ENCODE measurements at places on chromosomes 6 and 20. TPM values are rescaled to one million over a fixed set of nuclear protein-coding genes. Genes with fewer than 3 reads are reported as not detected.

The PRND gene
- polyA plus RNA-seq: not detected

The NOTCH4 gene
- polyA plus RNA-seq: 0.28 TPM

- DNase-seq: no peak
Measured at GRCh38 chr20:1118004-1118335, 432 bp upstream of the PSMF1 start.

DNA sequence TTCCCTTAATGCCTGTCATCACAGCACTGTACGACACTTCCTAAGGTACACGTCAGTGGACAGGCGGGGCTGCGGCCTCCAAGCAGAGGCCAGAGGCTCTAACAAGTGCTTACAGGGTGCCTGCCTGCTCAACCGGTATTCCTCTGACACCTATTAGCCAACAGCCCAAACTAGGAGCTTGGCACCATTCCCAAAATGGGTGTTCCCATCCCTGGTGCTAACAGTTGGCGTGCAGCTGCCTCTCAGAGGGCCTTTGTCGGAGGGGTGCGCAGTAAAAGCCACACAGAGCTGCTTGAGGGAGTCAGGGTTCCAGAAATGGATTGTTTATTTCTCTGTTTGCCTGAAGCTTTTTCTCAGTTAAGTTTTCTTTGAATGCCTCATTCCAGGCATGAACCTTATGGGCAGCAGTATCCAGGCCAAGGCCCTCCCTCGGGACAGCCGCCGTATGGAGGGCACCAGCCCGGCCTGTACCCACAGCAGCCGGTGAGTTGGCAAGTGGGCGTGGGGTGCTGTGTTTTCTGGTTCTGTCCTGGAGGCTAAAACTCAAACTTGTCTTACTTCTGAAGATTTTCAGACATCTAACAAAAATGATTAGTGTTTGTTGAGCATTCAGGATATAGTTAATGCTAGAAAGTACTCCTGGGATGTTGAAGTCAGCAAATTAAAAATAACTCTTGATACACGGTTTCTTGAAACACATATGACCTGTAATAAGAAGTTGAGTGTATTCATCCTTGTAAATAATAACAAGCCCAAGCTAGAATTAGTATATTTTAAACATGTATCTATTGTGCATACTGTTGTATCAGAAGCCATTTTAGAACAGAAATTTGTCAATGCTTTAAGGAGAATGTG is 124.7 kb downstream of the TMEM242 start:
- no peak for DNase-seq

DNA sequence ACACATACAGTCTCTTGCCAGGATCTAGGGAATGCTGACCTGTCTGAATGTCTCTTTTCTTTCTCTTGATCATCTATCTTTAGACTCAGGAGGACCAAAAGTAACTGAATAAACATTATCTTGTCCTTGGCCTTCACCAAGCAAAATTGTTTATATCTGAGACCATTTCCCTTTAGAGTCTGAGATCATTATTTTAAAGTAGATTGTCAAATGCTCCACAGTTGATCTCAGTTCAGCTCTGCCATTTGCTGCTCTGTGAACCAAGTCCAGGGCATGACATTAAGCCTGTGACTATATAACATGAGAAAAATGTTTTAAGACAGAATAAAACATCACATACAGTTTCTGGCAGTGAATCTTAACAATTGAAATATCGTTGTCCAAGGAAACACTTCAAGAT is 148.3 kb upstream of the NRSN1 start:
- DNase-seq: no peak

- no peak for DNase-seq
Measured at GRCh38 chr20:45935416-45936046, 1.0 kb downstream of the PCIF1 start.

DNA sequence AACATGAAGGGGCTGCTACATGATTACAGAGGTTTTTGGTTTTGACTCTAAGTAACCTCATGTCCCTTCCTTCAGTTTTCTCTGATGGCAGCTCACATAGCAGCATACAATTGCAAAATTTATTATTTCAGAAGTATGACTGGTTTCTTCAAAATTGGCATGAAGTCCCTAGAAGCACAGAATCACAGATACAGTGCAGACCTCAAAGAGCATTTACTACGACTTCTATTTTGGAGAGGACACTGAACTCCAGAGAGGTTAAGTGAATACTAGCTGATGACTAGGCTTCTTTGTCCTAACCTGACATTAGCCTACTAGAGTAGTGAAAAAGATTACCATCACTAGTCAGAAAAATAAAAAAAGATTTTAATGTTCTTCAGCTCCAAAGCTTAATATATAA is 664.3 kb downstream of the RFPL4B start:
- no peak for DNase-seq

GRCh38 chr6:139852488-139853140 is 478.2 kb upstream of the CITED2 start:
- DNase-seq: no peak

DNA sequence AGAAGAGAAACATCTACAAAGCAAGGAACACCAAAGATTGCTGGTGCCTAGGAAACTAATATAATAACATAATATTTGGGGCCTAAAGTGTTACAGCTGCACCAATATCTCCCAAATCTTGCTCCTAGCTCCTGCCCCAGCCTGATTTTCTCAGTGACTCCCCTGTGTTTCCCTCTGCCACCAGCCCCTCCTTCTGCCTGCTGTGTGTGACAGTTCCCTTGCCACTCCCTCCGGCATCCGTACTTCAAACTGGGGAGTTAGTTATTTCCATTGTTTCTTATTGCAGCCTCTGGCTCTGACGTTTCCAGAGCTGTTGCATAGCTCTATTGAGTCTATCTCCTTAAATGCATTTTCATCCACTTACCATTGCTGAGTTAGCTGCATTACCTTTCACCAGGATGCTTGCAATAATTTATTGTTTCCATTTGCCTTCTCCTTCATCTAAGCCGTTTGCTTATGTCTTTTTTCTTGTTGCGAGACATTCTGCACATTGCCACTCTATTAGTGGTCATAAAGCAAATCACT is 43.1 kb downstream of the ESR1 start:
- DNase-seq: no peak

DNA sequence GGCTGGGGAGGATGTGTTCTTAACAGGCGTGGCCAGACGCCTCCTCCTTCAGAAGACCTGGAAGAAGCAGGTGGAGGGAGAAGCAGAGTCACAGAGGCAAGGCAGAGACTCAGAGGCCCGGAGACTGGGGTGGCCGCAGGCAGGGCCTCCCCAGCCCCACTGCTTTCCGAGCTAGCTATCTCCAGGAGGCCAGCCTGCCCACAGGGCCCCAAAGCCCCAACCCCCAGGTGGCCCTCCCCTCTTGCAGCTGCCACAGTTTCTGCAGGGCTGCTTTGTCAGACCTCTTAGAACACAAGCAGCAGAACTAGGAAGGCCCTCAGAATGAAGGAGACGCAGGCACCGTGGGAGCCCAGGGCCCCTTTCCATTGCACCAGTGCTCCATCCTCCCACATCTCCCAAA is 69.0 kb upstream of the MLN start:
- no peak for DNase-seq

The TUBB2B gene
- 0.08 TPM for polyA plus RNA-seq

DNA sequence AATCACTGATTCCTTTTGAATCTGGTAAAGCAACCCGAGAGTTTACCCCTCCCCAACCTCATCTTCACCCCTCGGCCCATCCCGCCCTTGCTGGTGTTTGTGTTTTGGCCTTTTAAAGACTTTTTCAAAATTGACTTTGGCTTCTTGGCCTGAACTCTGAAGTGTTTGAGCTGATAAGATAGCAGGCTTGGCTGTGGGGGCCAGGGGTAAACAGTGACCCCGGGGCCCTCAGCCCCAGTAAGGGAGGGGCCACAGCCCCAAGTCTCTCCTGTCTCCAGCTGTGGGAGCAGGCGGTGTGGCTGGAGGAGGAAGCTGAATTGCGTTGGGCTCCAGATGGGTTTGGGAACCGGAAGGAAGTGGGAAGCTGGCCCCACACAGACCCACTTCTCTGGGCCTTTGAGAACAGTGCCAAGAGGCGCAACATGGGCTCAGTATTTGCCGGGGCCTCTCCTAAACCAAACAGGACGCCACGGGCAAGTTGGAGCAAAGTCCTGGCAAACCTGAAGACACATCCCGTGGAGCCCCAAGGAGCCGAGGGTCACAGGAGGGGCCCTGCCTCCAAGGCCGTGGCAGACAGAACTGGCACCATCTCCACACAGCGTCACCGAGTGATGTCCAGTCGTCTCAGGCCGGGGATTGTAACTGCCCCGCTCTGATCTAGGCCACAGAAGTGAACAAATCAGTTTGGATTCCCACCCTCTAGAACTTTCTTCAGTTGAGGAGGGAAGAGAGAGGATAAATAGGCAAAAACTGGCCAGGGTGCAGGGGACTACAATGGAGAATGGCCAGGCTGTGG is 54.3 kb upstream of the PTPN1 start:
- no peak for DNase-seq

GRCh38 chr6:151121900-151122299 is 117.9 kb upstream of the AKAP12 start:
- DNase-seq: no peak

DNA sequence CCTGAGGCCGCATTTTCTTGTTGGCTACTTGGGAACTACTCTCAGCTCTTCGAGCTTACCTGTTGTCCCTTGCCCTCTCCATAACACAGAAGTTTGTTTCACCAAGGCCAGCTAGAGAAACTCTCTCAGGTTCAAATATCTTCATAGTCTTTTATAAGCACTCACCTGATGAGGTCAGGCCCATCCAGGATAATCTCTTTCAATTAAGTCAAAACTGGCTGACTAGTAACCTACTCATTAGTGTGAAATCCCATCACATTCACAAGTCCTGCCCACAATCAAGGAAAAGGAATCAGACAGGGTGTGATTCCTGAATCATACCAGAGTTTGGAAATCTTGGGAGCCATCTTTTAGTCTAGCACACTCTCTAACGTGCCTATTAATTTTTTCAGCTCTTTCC is 195.2 kb upstream of the HS3ST5 start:
- DNase-seq: no peak

DNA sequence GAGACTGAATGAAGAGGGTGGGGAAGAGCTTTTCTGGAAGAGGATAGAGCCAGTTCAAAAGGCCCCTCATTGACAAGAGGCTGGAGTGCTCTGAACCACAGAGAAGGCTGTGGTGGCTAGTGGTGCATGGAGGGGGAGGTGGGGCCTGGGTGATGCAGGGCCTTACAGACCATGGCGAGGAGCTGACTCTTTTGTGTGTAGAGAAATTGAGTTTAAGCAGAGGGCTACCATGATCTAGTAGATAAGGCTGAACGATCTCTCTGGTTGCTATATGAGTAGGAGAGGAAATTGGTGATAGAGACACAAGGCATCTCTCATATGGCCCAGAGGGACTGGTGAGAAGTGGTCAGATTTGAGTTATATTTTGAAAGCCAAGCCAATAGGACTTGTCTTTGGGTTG is 137.6 kb downstream of the UST start:
- DNase-seq: no peak

The WFDC10B gene
- not detected for polyA plus RNA-seq

GRCh38 chr20:20603339-20603990 is 109.0 kb downstream of the RALGAPA2 start:
- DNase-seq: no peak

GRCh38 chr20:48698507-48699267 is 129.1 kb downstream of the PREX1 start:
- DNase-seq: no peak

DNA sequence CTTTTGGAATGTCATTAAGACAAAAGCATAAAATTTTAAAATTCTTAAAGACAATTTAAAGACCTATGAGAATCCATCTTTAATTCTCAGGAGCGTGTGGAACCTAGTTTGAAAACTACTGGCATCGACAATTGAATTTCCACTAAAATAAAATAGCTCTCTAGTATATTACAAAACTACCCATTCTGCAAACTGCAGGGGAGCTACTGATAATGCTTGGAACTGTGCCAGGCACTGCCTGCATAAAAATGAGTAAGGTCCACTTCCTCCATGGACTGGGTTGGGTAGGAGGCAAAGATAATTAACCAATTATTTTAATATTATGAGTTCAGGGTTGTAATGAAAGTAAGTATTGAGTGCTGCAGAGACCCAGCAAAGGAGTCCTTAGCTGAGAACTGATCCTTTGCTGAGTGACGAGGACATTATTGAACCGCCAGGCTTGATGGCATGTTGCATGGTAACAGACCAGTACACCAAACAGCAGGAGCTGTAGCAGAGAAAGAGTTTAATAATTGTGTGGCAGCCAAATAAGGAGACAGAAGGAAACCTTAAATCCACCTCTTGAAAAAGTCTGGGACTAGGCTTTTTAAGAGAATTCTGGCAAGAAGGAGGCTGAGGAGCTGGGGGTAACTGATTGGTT is 261.3 kb downstream of the ESR1 start:
- DNase-seq: no peak

DNA sequence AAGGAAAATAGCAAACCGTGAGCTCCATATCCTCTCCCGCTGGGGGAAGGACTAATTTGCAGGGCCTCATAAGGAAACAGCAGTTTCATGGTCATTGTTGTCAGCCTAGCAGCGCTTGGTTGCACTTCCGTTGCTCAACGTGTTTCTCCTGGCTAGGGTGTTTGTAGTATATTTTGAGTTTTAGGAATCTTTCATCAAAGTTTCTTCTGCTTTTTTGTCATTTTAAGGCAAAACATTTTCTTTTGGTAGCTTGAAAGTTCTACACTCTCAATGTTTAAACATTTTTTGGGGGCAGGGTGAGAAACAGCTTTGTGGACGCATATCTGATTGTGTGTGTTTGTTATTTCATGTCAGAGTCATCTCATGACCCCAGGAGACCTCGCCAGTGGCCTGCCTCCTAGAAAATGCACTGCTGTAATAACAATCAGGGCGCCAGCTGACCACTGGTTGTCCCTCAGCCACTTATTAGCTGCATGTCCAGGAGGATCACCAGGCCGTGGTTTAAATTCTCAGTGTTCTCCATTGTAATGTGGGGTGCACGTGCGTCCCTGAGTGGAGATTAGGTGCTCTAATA is 20.6 kb downstream of the JARID2 start:
- no peak for DNase-seq

GRCh38 chr20:38227420-38228360 is 32.8 kb downstream of the KIAA1755 start:
- DNase-seq: no peak

- no peak for DNase-seq
Measured at GRCh38 chr6:159099961-159100360, 55.2 kb upstream of the TAGAP start.

The ETV7 gene
- 0.60 TPM for polyA plus RNA-seq

The HLA-DQB2 gene
- polyA plus RNA-seq: 2.2 TPM

The PTCRA gene
- not detected for polyA plus RNA-seq

GRCh38 chr6:31541658-31542521 is at the start of gene DDX39B:
Gene DDX39B (minus strand): TSS chr6:31542003. CDS start chr6:31540532, 1,471 bp downstream.
- peak; percentile 93 for DNase-seq

The RAB22A gene
- 12.3 TPM for polyA plus RNA-seq

The KCNG1 gene
- not detected for polyA plus RNA-seq

The ACSS2 gene
- 10.4 TPM for polyA plus RNA-seq

DNA sequence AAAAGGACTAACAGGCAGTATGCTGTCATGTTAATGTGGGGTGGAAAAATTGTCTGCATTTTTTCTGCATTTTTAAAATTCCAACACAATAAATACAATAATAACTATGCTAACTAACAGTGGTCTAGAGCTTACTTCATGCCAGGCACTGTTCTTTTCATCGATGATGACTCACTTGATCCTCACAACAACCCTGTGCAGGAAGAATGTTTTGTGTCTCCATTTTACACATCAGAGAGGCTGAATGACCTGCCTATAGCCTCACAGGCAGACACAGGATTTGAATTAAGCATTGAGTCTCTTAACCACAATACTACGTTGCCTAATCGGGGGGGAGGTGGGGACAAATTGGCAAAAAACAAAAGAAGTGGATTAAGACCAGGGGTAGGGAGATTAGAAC is 26.9 kb upstream of the FANCE start:
- no peak for DNase-seq

All from naive thymus-derived CD8-positive, alpha-beta T cell (primary cell).